ENCODE measurements at places on chromosomes 2 and 18. TPM values are rescaled to one million over a fixed set of nuclear protein-coding genes. Genes with fewer than 3 reads are reported as not detected.
A peak's percentile ranks its signal among the peaks of the same experiment; 100 is the strongest.

- DNase-seq, result no peak
Observed at GRCh38 chr2:70893186-70893585, 42.5 kb upstream of the ATP6V1B1 start.

DNA sequence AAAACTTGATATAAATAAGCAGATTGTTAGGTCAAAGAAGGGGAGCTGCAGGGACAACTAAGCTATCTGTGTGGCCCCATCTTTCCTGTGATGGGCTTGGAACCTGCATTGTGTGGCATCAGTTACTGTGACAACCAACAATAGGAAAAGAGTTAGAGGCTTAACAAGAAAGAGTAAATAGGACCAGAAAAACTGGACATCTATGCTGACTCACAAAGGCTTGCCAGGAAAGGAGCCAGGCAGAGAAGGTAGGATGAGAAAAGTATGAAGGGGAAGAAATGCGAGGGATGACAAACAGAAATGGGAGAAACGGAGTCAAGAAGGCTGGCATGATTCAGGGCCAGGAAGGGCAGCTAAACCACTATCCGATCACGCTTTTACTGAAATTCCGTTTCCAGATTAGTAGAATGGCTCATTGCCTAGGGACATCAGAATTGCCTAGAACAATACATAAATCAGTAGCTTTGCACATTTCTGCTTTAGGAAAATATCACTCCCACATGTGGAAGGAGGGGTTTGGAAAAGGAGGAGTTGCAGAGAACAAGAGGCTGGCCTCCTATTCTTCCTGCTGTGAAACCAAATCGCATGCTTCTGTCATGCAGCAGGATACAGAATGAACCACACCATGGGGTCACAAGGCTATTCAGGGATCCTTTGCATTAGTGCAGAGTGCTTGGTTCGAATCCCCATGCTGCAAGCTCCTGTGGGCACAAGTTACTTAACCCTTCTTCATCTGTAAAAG is 7.3 kb downstream of the PLA2R1 start:
- DNase-seq, result peak; percentile 77

DNA sequence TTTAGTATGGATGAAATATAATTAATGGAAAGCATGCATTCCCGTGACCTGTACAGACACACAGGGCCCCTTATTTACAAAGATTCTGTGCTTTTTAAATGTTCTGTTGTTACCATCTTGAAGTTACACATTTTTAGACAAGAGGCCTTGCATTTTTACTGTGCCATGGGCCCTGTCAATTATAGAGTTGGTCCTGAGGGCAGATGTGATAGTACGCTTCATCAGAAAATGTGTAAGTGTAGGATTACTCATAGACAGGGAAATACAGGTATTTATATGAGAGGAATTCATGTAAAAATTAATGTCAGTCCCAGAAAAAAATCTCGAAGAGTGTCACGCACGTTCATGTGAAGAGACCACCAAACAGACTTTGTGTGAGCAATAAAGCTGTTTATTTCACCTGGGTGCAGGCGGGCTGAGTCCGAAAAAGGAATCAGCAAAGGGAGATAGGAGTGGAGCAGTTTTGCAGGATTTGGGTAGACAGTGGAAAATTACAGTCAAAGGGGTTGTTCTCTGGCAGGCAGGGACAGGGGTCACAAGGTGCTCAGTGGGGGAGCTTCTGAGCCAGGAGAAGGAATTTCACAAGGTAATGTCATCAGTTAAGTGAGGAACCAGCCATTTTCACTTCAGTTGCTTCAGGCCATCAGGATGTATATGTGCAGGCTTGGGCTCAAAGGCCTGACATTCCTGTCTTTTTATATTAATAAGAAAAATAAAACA is 12.2 kb upstream of the ALPK2 start:
- no peak for DNase-seq

The TMEM247 gene
- not detected for total RNA-seq

DNA sequence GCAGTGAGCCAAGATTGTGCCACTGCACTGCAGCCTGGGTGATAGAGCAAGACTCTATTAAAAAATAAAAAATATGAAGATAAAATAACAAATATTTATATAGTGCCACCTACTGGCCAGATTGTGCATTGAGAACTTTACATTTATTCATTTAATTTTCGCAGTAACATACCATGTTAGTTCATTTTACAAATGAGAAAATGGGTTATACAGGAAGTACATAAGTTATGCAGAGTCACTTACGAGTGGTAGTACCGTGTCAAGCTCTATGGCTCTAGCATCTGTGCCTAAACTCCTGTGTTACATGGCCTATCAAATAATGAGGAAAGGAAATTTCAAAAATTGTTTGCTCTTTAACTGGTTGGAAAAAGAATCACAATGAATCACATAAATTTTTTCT is 27.9 kb downstream of the RIF1 start:
- no peak for DNase-seq

DNA sequence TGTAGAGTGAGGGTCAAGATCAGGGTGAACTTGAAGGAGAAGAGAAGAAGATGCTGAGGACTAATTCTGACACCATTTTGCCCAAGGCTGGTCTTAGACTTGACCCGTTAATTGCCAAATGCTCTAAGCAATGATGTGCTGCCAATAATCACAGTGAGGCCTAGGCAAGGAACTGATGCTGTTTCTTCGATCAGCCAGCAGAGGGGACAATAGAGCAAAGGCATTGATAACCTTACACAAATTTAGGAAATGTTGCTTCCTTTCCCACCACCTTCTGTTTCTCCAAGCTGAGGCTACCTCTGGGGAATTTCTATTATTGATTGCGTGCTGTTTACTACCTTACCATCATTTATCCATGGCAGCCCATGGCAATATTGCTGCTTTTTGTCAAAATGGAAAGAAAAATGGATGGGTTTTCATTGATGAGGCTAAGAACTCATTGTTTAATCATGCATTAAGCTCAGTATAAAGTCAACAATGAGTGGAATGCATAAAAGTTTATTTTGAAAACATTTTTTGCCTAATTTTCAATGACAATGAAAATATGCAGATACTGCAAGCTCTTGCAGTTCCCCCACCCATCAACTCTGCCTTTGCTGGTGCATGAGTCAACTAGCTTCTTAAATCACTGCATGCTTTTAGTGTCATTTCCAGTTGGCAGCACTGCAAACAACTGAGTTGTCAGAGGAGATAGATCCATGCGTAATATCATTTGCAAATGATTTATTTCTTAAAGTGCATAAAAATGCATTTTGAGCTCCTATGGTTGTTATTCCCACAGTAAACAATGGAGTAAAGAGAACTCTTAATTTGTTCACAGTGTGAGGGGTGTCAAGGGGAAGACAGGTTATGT is 116.4 kb upstream of the NYAP2 start:
- peak; percentile 40 for DNase-seq

DNA sequence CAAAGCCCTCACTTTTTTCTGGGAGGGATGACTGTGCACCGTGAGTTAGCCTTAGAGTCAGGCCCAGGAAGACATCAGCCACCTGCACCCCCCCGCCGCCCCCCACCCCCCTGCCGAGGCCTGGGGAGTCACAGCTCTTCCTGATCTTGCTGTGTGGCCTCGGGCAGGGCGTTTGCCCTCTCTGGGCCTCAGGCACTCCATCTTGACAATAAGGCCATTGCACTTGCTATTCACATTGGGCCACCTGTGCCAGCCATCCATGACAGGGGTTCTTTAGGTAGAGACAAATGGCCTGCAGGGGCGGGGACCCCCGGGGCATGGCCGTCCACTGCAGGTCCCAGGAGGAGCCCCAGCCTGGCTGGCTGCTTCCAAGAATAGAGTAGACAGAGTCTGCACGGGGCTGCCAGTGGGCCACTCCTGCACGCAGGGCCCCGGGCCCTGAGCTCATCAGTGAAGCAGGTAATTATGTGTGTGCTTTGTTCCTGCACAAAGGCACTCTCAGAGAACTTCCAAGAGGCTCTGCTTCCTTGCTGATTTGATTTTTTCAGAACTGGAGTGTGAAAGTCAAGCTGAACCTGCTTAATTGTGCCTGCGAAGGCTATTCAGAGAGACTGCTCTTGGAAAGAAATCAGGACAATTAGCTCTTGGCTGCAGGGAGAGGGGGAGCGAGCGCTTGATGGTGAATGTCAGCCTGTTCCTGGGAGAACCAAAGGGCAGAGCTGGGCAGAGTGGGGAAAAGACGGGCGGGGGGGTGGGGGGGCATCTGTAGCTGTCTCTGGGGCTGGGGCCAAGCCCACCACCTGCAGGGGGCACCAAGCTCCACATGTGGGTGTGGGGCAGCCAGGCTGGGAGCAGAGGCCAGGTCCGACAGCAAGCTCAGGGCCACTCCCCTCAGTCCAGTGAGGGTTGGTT is 40.3 kb downstream of the RRM2 start:
- peak; percentile 63 for DNase-seq

- no peak for DNase-seq
Observed at GRCh38 chr2:19787134-19787533, 114.6 kb downstream of the TTC32 start.

GRCh38 chr2:22221006-22221405 is 1097.2 kb downstream of the TDRD15 start:
- DNase-seq, result no peak

GRCh38 chr2:56313500-56313921 is 129.7 kb downstream of the CCDC85A start:
- DNase-seq, result no peak

DNA sequence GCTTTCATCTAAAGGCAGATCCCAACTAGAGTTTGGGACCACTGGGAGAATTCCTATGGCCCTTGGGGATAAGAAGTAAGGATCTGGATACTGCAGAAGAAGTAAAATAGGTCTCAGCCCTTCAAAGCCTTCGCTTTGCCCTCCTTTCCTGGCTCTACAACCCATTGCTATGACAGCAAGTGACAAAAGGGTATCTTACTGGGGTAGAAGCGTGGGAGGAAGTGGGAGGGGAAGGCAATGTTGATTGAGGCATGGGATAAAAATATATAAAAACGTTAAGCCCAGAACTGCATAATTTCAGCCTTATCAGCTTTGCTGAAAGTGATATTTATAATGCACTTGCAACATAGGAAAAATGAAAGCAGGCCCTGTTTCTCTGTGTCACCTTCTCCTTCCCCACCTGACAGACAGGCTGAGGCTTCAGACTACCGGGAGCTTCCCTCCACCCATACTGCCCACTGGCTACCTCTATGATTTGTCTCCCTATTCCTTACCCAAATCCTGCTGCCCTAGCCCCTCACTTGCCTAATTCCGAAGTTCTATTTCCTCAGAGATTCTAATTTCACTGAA is 14.9 kb upstream of the SOS1 start:
- no peak for DNase-seq

DNA sequence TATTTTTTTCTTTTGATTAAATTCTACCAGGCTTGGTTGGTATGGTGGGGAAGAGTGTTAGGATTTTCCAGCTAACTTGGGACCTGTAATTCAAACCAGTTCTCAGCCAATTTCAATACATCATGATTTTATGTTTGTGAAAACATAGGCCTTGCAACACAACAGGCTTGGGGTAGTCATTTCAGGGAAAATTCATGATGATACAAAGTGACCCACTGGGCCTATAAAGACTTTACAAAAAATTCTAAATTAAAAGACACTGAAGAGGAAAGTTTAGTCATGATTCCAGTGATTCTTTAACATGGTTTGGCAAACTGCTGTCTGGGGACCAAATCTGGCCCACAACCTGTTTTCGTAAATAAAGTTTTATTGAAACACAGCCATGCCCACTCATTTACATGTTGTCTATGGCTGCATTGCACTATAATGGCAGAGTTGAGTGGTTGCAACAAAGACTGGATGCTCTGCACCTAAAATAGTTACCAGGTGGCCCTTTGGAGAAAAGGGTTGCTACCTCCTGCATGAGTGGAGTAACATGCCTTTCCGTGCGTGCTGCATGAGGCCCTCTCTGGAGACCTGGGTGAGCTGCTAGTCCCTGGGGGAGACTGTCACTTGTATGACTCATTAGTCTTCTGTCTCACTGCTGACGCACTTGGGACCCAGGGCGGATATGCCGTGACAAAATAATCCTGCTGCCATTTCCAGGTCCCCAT is 73.6 kb downstream of the NPAS2 start:
- DNase-seq, result no peak

- no peak for DNase-seq
Observed at GRCh38 chr2:127143841-127144782, 37.2 kb upstream of the BIN1 start.

GRCh38 chr18:58806826-58807714 is 57.6 kb upstream of the ZNF532 start:
- DNase-seq, result no peak

DNA sequence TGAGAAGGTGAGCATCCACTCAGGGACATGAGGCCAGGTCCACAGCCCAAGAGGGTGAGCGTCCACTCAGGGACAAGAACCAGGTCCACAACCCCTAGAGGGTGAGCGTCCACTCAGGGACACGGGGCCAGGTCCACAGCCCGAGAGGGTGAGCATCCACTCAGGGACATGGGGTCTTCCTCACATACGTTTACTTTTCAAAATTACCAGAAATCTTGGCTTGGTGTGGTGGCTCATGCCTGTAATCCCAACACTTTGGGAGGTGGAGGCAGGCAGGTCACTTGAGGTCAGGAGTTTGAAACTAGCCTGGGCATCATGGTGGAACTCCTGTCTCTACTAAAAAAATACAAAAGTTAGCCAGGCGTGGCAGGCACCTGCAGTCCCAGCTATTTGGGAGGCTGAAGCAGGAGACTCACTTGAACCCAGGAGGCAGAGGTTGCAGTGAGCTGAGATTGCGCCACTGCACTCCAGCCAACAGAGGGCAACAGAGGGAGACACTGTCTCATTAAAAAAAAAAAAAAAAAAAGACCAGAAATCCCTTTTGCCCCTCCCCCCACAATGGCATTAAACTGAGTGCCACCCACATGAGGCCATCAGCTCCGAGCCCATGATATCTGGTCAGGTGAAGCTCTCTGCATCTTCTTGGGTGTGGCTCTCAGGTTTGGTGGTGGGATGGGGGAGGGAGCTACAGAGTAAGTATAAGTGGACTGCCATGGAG is 9.0 kb upstream of the MBP start:
- DNase-seq, result no peak

DNA sequence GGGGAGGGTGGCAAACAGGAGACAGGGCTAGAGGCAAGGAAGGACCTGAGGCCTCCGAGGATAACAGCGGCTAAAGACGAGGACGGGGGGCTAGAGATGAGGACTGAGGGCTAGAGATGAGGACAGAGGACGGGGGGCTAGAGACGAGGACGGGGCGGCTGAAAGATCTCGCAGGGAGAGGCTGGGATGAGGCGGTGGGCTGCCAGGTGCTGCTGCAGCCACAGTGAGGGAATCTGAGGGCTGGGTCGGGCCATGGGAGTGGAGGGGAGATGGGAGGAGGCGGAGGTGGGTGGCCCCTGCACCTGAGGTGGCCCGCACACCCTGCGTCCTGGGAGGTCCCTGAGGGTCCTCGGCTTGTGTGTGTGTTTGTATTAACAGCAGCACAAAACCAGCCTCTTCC is 350.2 kb upstream of the SALL3 start:
- no peak for DNase-seq
